ENCODE measurements at places on chromosomes 12 and 14.

DNA sequence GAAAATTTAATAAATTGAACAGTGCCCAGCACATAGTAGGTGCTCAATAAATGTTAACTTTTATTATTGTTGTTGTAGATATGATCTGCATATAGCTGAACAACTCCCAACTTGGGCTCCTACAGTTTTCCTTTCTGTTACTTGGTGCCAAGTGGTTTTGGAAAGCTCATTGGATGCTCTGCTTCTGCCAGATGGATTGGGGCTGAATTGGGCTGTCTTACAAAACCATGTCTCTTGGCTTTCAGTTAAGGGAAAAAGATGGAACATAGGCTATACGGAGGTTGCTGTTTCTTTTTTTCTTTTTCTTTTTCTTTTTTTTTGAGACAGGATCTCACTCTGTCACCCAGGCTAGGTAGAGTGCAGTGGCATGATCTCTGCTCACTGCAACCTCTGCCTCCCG is 140.7 kb upstream of the PWP1 start:
- DNase-seq, result no peak

GRCh38 chr12:96879301-96879700 is 27.8 kb upstream of the NEDD1 start:
- DNase-seq, result no peak

- DNase-seq, result no peak
Observed at GRCh38 chr14:78586681-78587080, 416.5 kb downstream of the NRXN3 start.

- no peak for DNase-seq
Observed at GRCh38 chr14:52898496-52898895, 52.4 kb downstream of the FERMT2 start.

DNA sequence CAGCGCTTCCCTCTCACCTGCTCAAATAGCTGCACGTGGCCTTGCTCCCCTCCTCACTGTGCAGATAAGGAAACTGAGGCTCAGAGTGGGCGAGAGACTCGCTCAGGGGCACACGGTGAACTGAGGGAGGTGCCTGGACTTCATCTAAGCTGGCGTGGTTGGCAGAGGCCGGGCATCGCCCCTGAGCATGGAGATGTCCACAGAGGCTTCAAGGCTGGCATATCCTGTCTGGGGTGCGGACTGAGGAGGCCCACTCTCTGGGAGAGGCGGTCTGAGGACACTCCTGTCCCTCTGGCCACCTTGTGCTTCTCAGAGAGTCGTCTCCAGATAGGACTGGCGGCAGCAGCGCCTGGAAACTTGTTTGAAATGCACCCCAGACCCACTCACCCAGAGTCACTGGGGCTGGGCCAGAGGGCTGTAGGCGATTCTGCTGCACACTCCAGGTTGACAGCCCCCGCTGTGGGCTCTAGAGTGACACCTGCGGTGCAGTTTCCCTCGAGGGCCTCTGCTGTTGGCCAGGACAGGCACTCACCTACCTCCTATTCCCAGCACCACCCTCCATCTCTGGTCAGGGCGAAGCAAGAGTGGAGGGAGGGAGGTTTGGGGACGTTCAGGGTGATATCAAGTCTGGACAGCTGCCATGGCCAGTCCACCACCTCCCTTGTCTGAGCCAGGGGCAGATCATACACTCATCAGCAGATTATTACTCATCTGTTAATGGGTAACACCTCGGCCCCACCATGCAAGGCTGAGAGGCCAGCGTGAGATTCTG is 11.2 kb upstream of the LBHD2 start:
- no peak for DNase-seq

DNA sequence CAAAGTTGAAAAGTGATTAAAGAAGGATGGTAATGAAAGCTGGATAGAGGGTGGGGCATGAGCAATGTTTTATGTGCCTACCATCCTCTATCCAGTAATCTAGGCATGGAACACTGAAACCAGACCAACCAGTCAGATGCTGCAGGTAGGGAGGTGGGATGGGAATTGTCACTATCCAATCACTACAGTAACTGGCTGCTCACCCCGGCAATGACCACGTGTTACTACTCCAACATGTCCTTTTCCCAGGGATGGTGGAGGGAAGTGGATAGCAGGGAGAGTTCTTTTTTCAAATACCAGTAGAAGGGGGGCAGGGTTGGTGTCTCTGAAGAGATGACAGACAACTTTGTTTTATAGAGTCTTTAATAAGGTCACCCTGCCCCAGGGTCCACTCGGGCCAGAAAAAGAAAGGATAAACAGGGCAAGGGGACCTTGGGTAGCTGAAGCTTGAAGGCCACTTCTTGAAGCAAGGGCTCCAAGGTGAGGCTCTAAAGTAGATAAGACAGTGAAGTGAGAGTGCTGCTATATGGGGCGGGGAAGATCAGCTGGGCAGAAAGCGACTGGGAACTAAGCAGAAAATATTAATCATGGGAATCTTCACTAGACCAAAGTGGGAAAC is 14.7 kb upstream of the CDH24 start:
- DNase-seq, result no peak

GRCh38 chr14:93956514-93957332 is 19.6 kb downstream of the ASB2 start:
- DNase-seq, result no peak

DNA sequence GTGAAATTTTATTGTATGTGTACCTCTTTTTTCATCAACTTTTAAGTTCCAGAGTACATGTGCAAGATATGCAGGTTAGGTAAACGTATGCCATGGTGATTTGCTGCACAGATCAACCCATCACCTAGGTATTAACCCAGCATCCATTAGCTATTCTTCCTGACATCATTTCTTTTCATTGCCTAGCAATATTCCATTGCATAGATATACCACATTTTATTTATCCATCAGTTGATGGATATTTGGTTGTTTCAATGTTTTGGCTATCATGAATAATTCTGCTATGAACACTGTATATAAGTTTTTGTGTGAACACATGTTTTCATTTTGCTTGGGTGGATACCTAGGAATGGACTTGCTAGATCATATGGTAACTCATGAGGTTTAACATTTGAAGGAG is 439.9 kb upstream of the SOX5 start:
- DNase-seq, result no peak

DNA sequence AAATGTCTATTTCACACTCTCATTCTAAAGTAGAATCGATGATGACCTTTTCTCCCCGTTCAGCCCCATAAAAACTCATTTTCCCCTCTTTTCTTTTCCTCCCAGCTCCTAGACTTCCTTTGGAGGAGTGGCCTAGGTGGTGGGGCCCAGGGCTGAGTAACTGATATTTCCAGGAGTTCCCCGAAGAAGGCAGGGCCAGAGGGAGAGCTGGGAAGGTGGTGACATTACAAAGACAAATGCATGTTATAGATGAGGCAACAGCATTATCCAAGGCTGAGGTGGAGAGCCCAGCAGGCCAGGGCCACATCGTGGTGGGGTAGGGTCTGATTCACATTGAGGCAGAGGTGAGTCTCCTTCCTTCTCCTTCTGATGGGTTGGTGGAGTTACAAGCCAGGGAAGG is 22.2 kb upstream of the HDAC7 start:
- DNase-seq, result no peak

DNA sequence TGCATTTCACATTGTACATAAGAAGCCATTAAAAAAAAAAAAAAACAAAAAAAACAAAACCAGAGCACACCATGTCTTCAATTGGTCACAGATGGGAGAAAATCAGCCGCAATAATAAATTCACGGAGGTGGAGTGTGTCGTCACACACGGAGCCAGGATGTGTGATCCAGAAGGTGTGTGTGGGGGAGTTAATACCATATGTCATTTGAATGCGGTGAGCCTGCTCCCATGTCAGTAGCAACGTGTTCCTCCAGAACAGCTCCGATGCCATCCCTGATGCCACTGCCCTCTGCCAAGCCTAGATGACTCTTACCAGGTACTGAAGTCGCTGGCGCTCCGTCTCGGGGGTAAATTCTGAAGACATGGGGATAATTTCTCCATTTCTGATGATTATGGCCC is 197.8 kb downstream of the PPM1H start:
- DNase-seq, result no peak

GRCh38 chr14:89805501-89805900 is 149.0 kb downstream of the EFCAB11 start:
- no peak for DNase-seq

GRCh38 chr12:126898562-126898961 is 1368.4 kb upstream of the TMEM132C start:
- no peak for DNase-seq

DNA sequence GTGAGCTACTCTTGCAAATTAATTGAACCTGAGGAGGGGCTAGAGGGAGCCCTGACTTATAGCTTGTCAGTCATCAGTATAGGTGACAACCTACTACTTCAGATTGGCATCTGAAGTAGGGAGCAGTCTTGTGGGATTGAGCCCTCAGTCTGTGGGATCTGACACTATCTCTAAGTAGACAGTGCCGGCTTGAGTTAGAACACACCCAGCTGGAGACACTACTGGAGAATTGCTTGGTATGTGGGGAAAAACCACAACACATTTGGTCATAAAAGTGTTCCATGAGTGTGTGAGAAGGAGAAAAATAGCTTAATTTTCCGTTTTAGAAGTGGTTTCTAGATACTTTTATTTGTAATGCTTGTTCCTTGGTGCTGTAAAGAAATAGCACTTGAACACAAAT is 30.5 kb upstream of the DDHD1 start:
- peak; percentile 41 for DNase-seq

DNA sequence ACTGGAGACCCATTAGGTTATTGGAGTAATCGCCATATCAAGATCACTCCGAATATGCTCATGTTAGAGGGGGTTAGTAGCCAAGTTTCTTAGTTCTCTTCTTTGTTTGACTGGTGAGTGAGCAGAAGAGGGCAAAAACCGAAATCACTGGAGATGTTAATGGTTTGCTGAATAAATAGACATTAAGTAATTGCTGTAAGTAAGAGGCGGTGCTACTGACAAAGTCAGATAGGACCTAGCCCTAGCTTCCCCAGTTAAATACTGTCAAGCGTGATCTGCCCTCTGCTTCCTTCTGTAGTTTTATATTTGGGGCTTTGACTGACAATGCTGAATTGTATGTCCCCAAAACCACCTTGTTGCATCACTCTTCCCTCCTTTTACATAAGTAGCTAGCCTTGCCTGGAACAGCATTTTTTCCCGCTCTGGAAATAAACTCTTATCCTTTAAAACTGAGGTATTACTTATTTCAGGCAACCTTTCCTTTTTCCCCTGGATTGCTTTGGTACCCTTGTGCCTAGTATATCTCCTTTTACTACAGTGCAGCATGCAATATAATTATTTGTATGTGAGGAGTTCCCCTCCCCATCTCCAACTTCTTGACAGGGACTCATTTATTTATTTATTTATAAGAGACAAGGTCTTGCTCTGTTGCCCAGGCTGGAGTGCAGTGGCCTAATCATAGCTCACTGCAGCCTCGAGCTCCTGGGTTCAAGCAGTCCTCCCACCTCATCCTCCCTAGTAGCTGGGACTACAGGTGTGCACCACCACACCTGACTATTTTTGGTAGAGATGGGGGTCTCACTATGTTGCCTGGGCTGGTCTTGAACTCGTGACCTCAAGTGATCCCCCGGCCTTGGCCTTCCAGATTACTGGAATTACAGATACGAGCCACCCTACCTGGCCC is 1.4 kb downstream of the SNRPF start:
- DNase-seq, result no peak

- DNase-seq, result peak; percentile 80
Observed at GRCh38 chr14:53355581-53356112, 202.5 kb upstream of the DDHD1 start.

DNA sequence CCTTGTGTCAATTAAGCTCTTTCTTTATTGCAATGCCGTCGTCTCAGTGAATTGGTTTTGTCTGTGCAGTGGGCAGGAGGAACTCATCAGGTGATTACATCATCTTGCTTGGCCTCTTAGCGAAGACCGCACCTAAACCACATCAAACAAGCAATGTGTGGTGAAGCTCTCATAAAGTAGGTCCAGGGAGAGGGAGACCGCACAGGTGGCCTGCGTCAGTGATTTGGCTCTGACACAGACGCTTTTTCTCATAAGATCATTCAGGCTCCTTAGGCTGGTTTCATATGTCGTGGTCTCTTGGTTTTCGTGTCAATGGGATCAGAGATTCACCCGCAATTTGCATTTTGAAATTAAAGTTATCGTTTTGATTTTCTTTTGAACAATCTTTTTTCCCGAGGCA is 6.7 kb upstream of the TESC start:
- no peak for DNase-seq

GRCh38 chr12:31002999-31003398 is 70.7 kb upstream of the DDX11 start:
- DNase-seq, result no peak

DNA sequence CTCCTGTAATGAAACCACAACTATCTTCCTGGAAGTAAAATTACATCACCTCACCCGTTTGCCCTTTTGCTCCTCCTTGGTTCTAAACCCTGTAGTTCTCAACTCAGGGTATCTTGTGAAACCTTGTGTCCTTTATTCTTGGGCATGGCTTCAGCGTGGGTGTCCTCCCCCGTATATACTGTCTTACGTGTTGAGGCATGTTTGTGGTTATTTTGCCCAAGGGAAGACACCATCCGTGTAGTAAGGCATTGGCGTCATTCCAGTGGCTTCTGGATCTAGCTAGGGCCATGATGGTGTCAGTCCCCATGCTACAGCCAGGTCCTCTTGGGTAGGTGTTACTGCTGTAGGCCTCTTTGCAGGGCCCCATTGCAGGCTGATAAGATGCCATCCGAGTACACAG is 115.4 kb downstream of the ZFP36L1 start:
- DNase-seq, result no peak

DNA sequence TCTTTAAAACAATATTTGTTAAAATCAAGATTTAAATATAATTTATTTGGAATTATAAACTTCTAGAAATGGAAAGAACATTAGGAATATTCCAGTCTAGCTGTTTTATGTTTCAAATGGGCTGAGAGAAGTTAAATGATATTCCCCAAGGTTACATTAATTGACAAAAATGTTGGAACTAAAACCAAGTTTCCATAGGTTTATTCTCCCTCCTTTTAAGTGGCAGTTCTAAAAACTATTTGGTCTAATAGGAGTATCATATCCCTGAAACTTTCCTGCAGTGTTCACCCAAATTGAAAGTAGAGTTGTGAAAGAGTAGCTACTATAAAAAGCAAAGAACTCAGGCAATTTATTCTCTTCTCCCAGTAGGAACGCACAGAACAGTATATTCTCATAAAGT is 1185.5 kb downstream of the LRFN5 start:
- DNase-seq, result no peak

- no peak for DNase-seq
Observed at GRCh38 chr12:10395390-10395998, 5.7 kb upstream of the KLRK1 start.

DNA sequence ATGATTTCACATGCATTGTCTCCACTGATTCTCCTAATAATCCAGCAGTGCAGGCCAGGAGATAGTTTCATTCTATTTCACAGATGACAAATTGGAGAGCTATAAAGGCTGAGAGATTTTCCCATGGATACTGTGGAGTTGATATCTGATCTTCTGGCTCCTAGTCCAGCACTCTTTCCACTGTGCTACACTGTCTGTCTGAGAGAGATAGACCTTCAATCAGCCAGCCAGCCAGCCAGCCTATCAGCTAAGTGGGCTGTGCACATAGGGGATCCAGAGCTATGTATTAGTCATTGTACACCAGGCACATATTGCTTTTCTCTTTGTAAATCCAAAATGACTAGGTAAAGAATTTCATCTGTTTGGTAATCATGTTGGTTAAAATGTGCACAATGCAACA is 91.8 kb upstream of the ATP2B1 start:
- no peak for DNase-seq

- DNase-seq, result no peak
Observed at GRCh38 chr12:6526201-6526600, 8.1 kb upstream of the GAPDH start.

- DNase-seq, result no peak
Observed at GRCh38 chr14:53338192-53338591, 185.1 kb upstream of the DDHD1 start.
